ENCODE measurements at places on chromosomes 6 and 20. TPM values are rescaled to one million over a fixed set of nuclear protein-coding genes. Genes with fewer than 3 reads are reported as not detected.
A peak's percentile ranks its signal among the peaks of the same experiment; 100 is the strongest.

GRCh38 chr20:51462566-51463276 lies 79.8 kb downstream of the NFATC2 start:
- DNase-seq = peak; percentile 94

The PGC gene
- total RNA-seq = not detected

The TMEM14B gene
- total RNA-seq = 423 TPM

- DNase-seq = no peak
Measured at GRCh38 chr6:150761771-150762170, 103.7 kb upstream of the MTHFD1L start.

The DEFB124 gene
- total RNA-seq = not detected

DNA sequence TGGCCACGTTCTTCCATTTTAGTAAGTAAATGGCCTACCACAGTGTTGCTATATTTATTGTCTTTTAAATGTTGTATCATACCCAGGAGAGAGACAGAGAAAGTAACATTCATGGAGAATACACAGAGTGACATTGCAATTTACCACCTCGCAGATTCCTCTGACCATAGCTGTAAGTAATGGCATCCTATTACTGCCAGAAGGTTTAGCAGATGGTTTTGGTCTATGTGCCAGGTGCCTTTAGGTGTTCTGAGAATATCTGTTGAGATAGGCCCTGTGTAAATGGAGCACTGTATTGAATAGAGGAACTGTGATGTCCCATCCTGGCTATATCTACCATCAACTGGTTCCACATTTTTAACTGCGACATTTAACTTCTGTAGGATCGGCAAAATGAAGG lies 559.6 kb downstream of the KIF16B start:
- no peak for DNase-seq

GRCh38 chr20:5688431-5688972 lies 61.7 kb upstream of the SHLD1 start:
- no peak for DNase-seq

DNA sequence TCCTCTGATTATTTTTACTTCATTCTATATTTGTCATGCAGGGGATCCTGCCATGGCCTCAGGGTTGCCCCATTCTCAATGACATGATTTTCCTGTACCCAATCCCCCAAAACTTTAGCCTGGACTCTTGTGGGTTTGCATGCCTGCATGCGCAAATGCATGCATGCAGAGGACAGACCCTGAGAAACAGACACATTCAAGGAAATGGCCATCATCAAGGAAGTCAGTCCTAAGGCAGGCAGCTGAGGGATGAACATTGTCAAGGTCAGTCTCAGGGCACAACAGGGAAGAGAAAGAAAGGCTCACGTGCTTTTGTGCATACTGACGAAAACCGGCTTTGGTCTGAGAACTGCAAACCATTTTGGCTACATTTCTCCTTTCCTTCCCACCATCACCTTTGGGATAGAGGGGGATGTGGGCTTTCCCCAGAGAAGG lies 13.1 kb downstream of the NEDD9 start:
- DNase-seq = no peak

- DNase-seq = no peak
Measured at GRCh38 chr6:4964675-4965561, 38.9 kb downstream of the RPP40 start.

- no peak for DNase-seq
Measured at GRCh38 chr6:38753707-38754106, 38.6 kb downstream of the DNAH8 start.

The MDFI gene
- total RNA-seq = not detected

The SYNDIG1 gene
- total RNA-seq = 0.33 TPM

The ELOVL4 gene
- total RNA-seq = 0.20 TPM

GRCh38 chr6:128456510-128457230 lies 63.7 kb downstream of the PTPRK start:
- DNase-seq = no peak

DNA sequence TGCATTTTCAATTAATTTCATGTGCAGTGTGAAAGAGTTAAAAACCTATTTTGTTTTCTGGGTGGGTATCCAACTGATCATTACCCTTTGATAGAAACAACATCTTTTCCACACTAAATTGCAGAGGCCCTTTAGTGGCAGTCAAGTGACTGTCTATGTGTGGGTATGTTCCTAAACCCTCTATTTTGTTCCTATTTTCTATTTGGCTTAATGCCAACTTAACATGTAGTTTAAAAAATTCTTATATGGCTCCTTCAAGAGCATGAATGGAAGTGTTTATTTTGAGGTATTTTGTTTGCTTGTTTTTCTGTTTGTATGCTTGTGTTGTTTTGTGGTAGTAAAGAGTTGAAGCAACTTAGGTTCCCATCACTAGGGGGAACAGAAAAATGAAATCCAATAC lies 19.9 kb downstream of the TREM1 start:
- DNase-seq = no peak

The ADGRB3 gene
- total RNA-seq = not detected

DNA sequence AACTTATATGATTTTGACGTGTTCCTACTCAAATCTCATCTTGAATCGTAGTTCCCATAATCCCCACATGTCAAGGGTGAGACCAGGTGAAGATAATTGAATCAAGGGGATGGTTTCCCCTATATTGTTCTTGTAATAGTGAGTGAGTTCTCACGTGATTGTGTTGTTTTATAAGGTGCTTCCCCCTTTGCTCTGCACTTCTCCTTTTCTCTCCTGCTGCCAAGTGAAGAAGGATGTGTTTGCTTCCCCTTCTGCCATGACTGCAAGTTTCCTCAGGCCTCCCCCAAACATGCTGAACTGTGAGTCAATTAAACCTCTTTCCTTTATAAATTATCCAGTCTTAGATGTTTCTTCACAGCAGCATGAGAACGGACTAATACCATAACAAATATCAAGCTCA lies 83.2 kb downstream of the MANEA start:
- no peak for DNase-seq

The PHIP gene
- 15.4 TPM for total RNA-seq

- no peak for DNase-seq
Measured at GRCh38 chr6:107972413-107973096, 14.5 kb upstream of the SEC63 start.

The CTAGE9 gene
- total RNA-seq = not detected

The OR2H1 gene
- total RNA-seq = not detected

- no peak for DNase-seq
Measured at GRCh38 chr20:46670585-46671584, 18.4 kb downstream of the TP53RK start.

- DNase-seq = no peak
Measured at GRCh38 chr6:19599796-19600464, 237.2 kb upstream of the ID4 start.

The SMOC2 gene
- 1.7 TPM for total RNA-seq

The BLOC1S5 gene
- 6.2 TPM for total RNA-seq

The SLC4A11 gene
- not detected for total RNA-seq

The XKR7 gene
- total RNA-seq = not detected

DNA sequence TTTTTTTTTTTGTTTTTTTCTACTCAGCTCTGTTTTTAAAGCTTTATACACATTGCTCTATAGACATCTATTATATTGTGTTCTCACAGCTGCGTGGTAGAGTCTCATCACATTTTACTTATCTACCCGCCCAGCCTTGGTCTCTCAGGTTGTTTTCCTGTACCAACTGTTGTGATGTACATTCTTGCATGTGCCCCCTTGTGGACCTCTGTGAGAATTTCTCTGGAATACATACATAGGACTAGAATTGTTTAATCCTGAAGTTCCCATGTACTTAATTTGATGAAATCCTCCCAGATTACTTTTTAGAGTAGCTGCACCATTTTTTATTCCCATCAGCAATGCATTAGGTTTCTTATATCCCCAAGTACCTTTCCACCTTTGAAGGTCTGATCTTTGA lies 40.4 kb upstream of the TINAG start:
- peak; percentile 3 for DNase-seq

The SRMS gene
- not detected for total RNA-seq

DNA sequence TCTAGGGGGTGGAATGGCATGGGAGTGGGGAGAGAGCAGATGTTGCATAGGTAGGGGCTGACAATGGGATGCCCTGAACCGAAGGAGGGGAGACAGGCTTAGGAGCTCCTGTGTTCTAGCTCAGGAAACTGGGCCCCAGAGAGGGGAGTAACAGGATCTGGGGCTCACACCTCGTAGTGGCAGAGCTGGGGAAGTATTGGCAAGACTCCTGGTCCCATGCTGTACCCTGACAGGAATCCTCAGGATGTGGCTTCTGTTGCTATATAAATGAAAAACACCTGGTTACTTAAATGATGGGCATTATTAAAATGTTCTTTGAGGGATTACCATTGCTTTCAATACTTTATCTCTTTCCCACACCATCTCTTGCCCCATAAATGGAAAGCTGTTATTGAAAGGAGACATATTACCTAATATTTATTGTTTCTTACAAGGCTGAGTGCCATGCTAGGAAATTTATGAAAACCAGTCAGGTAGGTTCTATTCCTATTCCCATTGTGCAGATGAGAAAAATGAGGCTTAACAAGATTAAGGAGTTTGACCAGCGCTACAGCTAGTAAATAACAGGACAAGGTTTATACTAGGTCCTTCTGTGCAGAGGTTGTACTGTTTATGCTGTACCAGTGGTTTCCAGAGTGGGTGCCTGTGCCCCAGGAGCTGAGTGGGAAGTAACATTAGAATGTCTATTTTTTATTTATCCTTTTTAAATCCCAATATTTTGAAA lies 35.3 kb upstream of the TCP11 start:
- DNase-seq = no peak

The KCNQ5 gene
- 7.8 TPM for total RNA-seq

- no peak for DNase-seq
Measured at GRCh38 chr6:122760330-122760729, 19.2 kb upstream of the FABP7 start.

- DNase-seq = no peak
Measured at GRCh38 chr6:131949620-131949908, 1.6 kb downstream of the CCN2 start.

The ZBTB46 gene
- 15.9 TPM for total RNA-seq

The CRISP2 gene
- not detected for total RNA-seq

GRCh38 chr20:35561268-35561667 lies 19.4 kb downstream of the ERGIC3 start:
- peak; percentile 54 for DNase-seq

DNA sequence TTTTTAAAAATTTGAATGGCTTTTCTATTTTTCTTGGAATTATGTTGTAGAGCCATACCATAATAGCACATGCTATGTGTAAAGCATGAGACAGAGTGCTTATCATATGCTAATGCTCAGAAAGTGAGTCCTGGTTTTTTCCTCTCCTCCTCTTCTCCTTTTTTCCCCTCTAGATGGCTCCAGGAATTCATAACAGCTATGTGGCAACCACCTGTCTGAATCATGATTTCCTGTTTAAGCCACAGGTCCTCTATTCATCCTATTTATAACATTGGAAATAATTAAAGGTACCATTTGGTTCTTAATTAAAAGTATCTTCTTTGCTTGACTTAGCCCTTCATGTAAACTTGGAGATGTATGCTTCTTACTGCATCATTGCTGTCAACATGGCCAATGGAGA lies 260.0 kb upstream of the MAP3K7 start:
- DNase-seq = no peak

- no peak for DNase-seq
Measured at GRCh38 chr6:776951-777350, 84.0 kb upstream of the EXOC2 start.

- no peak for DNase-seq
Measured at GRCh38 chr6:66068907-66069306, 361.9 kb upstream of the EYS start.

The MPC1 gene
- total RNA-seq = 58.0 TPM

The NINL gene
- total RNA-seq = 3.2 TPM

DNA sequence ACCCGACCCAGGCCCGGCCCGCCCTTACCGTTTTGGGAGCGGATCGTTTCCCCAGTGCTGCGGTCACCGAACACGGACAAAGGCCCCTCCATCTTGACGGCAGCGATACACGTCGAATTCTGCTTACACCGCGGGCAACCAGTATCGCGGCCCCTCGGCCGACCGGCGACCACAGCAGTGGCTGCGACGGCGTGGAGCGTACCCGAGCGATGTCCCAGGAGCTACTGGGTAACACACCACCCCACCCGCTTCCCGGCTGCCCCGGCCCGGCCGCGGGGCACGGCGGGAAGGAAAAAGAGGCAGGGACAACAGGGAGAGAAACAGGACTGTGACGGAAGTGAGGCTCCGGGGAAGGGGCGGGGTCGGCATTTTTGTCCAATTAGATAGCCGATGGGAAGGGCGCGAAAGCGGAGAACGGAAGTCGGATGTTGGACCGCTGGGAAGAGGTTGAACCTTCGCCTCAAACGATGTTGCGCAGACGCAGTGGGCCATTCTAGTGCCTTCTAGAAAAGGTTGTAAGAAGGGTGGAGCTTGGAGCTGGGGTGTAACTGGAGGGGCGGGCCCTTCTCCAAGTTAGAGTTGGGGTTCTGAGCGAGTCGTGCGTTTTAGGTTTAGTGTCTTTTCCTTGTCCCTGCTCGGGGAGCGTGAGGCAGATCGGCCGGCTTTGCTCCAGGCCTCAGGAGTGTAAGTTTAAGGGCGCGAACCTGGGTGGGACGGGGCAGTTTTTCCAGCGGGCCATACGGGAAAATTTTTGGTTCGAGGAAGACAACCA lies at the start of gene TCP1:
TSS of gene TCP1 (minus strand) at position 226 of the 772 bp plus-strand sequence. CDS start at position 92, 134 bp downstream.
- peak; percentile 99 for DNase-seq

The ADGRF5 gene
- not detected for total RNA-seq

The DAAM2 gene
- total RNA-seq = 0.32 TPM

The SLC17A1 gene
- total RNA-seq = not detected

DNA sequence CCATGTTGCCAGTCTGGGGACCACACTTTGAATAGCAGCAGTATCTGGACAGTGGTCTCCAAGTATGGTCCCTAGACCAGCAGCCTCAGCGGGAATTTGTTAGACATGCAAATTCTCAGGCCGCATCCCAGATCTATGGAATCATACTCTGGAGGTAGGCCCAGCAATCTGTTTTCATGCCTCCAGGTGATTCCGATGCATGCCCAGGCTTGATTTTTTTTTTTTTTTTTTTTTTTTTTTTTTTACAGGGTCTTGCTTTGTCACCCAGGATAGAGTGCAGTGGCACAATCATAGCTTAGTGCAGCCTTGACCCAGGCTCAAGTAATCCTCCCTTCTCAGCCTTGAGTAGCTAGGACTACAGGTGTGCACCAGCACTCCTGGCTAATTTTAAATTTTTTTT lies 682 bp upstream of the SLA2 start:
- DNase-seq = no peak

The PRPH2 gene
- total RNA-seq = not detected

GRCh38 chr6:75290136-75290945 lies 5.7 kb upstream of the TMEM30A start:
- no peak for DNase-seq

GRCh38 chr6:159594106-159594749 lies 98.8 kb downstream of the SOD2 start:
- DNase-seq = peak; percentile 74

DNA sequence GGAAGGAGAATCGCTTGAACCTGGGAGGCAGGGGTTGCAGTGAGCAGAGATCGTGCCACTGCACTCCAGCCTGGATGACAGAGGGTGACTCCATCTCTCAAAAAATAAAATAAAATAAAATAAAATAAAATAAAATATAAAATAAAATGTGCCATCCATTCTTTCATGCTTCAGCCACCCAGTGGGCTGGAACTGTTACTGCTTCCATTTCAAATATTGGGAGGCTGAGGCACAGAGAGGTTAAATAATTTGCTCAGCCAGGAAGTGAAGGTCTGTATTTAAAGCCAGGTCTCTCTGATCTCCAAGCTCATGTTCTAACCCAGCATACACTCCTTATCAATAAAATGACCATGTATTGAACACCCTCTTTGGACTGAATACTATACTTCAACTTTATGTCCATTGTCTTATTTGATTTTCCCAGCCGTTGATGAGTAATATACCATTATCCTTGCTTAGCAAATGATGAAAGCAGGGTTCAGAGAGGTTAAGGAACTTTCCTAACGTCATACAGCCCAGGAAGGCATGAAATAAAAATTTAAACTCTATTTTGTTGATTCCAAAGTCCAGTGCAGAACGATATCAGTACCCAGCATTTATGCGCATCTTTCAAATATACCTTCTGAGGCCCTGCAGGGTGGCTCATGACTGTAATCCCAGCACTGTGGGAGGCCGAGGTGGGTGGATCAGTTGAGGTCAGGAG lies 25.8 kb upstream of the SLC9A8 start:
- no peak for DNase-seq

Measured in MG63 (cell line).